ENCODE measurements at places on chromosomes 2 and 18.
A peak's percentile ranks its signal among the peaks of the same experiment; 100 is the strongest.

GRCh38 chr2:118049816-118050140 lies 35.9 kb upstream of the CCDC93 start:
- DNase-seq: no peak

- DNase-seq: no peak
These were observed 46.5 kb downstream of the CENPO start for GRCh38 chr2:24839729-24840128.

DNA sequence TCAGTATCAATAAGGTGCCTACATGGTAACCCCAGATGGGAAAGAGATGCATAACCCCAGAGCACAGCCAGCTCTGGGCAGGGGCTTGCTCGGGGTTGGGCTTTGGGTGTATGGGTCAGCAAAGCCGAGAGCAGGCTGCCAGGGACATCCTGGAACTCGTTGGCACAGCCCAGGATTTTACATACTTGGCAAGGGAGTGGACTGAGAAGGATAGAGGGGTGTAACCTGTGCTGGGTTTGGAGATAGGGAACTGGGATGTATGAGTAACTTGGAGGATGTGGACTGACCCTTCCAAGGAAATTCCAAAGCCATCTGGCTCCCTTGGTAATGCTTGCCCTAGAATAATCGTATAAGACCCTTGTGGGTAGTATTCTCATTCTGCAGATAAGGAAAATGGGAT lies 44.2 kb downstream of the GPR39 start:
- no peak for DNase-seq

DNA sequence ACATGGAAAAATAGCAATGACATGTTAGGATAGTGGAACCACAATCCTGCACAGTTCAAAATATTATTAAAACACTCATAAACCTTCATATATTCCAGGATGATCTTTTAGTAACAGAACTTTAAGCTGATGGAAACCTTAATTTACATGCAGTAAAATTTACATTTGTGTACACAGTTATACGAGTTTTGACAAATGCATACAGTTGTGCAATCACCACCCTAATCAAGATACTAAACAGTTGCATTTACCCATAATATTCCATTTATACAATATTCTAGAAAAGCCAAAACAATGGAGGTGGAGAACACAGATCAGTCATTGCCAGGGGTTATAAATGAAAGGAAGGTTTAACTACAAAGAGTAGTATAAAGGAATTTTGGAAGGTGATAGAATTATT lies 117.6 kb downstream of the EXOC6B start:
- DNase-seq: no peak

- DNase-seq: no peak
These were observed 562 bp downstream of the ANKMY1 start for GRCh38 chr2:240557101-240557751.

- no peak for DNase-seq
These were observed 16.1 kb upstream of the ACKR3 start for GRCh38 chr2:236553522-236553921.

DNA sequence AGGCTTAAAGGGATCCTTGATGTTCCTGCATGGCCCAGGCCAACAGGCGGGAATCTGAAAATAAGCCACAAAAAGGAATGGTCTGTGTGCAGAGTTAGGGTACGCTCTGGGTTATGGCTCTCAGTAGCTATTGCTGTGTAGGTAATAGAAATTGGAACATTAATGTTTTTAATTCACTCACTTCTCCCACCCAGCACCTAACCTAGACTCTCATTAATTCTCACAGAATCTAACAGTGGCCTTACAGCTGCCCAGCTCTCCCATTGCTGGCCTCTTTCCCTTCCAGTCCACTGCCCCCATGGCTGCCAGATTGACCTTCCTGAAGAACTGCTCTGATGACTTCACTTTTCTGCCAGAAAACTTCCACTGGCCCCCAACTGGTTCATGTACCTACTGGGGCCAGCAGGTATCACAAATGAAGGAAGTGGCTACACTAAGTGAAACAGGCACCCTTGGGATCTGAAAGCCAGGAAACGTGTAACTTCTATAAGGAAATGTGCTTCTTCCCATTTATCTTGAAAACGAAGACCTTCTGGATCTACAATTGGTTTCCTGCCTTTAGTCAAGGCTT lies 315.2 kb downstream of the STK39 start:
- DNase-seq: no peak

- no peak for DNase-seq
These were observed 14.3 kb downstream of the WDSUB1 start for GRCh38 chr2:159272156-159272555.

DNA sequence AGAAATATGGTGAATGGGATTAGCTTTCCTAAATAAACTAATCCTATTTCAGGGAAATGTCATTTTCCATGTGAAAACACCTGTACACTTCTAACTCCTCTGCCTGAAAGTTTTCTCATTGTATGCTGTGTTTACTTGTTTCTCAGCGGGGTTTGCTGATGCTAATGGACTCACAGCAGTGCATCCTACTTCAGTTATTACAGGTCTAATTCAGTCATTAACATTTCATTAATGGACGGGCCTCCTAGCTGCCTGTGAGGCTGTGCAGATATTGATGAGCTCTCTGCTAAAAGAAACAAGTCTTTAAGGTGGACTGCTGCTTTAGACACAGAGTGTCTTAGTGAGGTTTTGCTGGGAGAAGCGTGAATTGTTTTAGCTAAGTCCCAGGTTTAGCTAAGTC lies 1342.0 kb upstream of the ZEB2 start:
- DNase-seq: no peak

DNA sequence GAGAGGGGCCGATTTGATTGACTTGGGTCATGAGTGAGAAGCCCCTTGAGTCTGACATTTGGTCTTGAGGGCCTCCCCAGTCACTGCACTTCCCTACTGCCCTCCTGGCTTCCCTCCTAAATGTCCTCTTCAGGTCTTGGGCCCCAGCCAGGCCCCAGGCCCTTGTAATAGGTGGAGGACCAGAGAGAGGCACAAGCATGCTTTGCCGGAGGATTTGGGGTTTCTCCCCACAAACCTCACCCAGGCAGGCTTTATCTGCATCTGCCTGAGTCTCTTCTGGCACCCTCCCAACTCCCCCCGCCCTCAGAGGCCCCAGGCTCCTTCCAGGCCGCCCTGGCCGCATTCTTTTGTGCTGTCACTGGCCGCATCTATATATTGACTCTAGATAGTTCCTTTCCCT lies 270.7 kb downstream of the HAUS1 start:
- DNase-seq: peak; percentile 70

- DNase-seq: no peak
These were observed 529.6 kb upstream of the ZEB2 start for GRCh38 chr2:145049475-145049874.

GRCh38 chr2:124001696-124002430 lies 23.2 kb upstream of the CNTNAP5 start:
- DNase-seq: no peak

DNA sequence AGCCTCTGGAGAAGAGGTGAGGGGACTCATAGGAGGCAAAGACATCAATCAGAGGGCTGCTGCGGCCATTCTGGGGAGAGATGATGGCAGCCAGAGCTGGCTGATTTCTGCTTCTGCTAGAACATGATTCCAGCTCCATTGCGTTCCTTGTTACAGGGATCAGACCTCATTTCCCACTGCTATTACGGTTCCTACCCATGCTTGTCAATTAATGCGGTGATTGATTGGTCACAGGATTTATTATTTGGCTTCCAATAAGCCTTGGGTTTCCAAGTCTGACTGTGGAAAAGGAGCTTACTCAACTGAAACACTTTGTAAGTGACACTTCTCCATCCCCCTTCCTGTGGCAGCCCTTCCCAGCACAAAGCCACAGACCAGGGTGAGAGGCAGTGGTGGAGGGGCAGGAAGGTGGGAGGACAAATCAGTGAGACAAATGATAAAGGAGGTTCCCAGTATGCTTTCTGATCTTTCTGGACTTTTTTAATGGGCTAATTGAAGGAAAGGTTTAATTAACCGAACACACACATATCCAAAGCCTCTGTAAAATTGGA lies 26.8 kb upstream of the CTLA4 start:
- DNase-seq: no peak

DNA sequence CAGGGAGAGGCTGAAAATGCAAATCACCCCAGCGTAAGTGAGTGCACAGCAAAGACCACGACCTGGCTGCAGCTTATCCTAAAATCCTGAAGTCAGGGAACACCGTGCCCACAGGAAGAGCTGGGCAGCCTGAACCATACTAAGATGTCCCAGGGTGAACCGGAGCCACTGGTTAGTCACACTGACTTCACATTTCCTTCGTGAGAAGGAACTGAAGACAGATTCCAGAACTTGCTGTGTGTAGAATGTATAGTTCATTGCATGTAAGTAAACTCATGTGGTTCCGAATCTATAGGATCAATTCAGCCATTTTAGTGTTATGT lies 84.6 kb upstream of the NDUFV2 start:
- DNase-seq: no peak

DNA sequence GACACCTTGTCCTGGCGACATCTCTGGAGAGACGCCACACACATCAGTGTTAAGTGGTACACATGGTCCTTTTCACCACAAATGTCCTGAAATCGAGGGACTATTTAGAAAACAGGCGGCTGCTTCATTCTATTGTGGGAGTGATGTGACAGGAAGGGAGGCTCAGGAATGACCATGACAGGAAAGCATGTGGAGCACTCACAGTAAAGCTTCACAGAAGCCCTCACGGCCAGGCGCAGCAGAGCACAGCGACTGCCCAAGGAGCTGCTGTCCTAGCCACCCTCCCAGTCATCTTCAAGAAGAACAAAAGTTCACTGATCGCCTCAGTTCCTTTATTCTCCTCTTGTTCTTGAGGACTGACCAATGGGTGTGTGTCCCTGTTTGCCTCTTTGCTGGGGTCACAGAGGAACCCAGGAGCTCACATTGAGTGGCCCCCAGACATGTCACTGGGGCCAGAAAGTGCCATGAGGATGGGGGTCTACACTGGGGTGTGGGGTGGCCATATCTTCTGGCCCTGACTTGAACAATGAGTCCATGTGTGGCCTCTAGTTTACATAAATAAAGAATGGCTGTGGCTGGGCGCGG lies 84.6 kb upstream of the RANBP2 start:
- no peak for DNase-seq

- DNase-seq: no peak
These were observed 94.4 kb upstream of the ASAP2 start for GRCh38 chr2:9112079-9112721.

DNA sequence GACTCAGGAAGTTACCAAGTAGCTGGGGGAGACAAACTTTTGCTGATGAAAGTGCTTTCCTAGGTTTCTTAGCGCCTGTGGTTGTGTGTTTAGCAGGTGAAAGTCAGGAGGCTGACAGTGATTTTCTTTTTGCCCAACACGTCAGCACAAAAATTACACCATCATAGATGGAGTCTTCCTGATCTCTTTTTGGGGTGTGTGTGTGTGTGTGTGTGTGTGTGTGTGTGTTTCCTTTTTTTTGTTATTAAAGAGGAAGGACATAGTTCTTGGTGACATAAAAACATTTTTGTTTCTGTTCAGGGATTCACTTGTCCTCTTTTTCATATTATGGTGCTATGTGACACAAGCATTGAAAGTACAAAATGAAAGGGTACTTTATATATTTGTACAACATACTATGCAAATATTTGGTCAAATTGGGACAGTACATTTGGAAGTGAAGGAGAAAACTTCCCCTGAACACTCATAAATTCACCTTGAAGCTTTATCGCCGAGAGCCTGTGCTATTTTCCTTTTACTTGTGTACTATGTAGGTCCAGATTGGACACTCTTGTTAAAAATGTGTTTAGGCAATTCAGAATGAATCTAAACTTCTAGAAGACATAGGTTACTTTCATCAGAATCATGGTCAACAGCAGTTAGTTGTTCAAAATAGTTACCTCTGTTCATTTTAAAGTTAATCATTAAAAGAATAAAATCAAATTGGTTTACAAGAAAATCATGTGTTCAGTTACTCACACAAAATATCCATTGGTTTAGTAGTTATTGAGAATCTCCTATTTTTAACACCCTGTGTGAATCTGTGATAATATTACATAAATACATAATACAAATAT lies 491.9 kb downstream of the IRS1 start:
- DNase-seq: no peak

- DNase-seq: no peak
These were observed 92.6 kb upstream of the CERS6 start for GRCh38 chr2:168363347-168364092.

DNA sequence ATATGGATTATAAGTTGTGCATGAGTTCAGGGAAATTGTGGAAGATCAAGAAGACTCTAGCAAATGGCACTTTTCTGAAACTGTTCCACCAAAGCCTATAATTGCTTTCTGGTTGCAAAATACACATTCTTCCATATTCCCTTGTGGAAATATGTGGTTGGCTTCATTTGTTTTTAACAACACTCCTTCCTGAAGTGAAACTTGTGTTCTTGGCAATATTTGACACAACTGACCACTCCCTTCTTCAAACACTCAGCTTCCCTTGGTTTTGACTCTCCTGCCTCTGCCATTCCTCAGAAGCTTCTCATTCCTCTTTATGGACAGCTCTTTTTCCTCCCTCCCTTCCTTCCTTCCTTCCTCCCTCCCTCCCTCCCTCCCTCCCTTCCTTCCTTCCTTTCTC lies 192.3 kb downstream of the PMAIP1 start:
- DNase-seq: no peak

GRCh38 chr2:100963026-100963375 lies 39.1 kb upstream of the RPL31 start:
- peak; percentile 11 for DNase-seq

DNA sequence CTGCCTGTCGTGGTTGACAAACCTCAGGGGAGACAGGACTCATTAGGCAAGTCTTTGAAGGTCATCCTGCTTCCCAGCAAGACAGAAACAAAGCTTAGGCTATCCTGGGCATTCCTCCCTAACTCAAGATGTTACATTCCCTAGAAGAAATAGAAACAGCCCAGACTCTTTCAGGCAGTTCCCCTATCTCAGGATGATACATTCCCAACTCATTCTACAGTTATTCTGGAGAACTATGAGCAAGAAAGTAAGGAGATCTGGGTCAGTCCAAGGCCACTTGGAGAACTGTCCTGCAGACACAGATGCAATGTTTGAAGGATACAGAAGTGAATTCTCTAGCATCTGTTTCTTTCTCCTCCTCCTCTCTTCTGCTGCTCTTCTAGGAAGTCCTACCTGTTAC lies 220.1 kb upstream of the NCKAP5 start:
- DNase-seq: no peak

GRCh38 chr2:10006236-10007161 lies 36.9 kb upstream of the KLF11 start:
- peak; percentile 67 for DNase-seq

GRCh38 chr18:37889963-37890362 lies 324.4 kb upstream of the CELF4 start:
- no peak for DNase-seq

- no peak for DNase-seq
These were observed 297.4 kb upstream of the MC4R start for GRCh38 chr18:60669938-60670337.

GRCh38 chr2:60612033-60612432 lies 58.6 kb upstream of the BCL11A start:
- no peak for DNase-seq

GRCh38 chr2:56231361-56231760 lies 47.6 kb downstream of the CCDC85A start:
- DNase-seq: no peak

GRCh38 chr2:163348857-163349380 lies 386.9 kb downstream of the FIGN start:
- DNase-seq: no peak

GRCh38 chr2:182420669-182421068 lies 6.2 kb downstream of the PDE1A start:
- no peak for DNase-seq

Data from upper lobe of right lung (tissue), 1 donor.